COR-L47 (cell line): ENCODE measurements at places on chromosomes 3 and 15.

GRCh38 chr15:40248006-40248783 lies 9.3 kb downstream of the PAK6 start:
- no peak for DNase-seq

DNA sequence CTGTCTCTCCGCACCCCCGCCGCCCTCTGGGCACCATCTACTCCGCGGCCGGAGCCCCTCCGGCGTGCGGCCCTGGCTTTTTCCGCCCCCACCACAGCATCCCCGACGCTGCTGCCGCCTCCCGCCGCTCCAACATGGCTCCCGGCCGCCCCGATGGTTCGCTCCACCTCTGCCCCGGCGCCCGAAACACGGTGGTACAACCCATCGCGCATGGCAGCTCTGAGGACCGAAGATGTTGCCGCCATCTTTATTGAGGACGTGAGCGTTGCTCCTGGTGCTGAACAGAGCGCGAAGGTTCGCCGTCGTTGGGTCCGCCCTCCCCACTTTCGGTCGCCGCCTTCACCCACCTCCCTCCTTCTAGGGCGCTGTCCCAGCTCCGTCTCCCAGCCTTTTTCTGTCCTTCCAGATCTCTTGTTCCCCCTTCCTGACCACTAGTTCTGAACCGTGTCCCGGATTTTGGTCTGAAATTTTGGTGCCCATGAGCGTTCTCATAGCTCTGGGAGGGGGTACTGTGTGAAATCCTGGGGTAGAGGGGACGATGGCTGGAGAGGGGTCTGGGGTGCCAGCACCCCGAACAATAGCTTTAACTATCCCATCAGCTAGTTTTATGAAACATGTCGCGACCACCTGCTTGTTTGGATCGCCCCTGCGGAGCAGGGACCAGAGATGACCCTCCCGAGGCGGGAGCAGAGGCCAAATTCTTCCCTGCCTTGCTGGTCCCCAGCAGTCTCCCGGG lies at the start of gene CELSR3:
TSS of gene CELSR3 (minus strand) at position 134 of the 736 bp plus-strand sequence. CDS start 252 bp downstream, outside the sequence.
- DNase-seq = peak; percentile 77

- DNase-seq = peak; percentile 57
These were observed 65.2 kb downstream of the TPRA1 start for GRCh38 chr3:127525373-127525772.

- no peak for DNase-seq
These were observed 77.3 kb downstream of the RORA start for GRCh38 chr15:61151791-61152190.

- no peak for DNase-seq
These were observed 741.5 kb downstream of the EDEM1 start for GRCh38 chr3:5929027-5929426.

DNA sequence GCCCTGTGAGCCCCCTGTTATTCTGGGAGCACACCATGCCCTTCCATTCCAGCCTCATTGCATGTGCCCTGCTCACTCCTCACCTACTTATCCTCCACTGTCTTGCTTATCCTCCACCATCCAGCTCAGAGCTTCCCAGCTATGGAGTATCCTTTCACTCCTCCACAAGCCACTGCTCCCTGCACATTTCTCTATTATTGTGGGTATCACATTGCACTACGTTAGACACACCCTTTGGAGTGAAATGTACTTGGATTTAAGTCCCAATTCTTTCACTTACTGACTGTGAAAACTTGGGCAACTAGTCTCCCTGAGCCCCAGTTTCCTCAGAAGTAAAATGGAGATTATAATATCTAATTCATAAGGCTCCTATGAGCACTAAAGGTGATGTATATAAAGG lies 4.3 kb downstream of the MASP1 start:
- DNase-seq = no peak

DNA sequence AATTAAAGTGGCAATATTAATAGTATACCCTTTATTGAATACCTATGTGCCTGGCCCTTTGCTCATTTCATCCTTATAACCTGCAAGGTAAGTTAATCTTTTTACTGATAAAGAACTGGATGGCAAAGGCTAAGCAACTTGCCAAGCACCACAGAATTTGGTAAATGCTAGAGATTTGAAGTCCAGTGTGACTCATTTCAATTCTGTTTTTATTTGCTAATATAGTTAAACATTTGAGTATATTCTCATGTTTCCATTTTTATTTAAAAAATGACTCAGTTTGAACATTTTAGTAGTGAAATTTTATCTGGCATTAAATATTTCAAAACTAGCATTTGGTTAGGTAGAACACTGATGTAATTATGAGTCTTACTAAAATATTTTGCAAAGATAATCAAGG lies 11.3 kb downstream of the PFN2 start:
- no peak for DNase-seq

DNA sequence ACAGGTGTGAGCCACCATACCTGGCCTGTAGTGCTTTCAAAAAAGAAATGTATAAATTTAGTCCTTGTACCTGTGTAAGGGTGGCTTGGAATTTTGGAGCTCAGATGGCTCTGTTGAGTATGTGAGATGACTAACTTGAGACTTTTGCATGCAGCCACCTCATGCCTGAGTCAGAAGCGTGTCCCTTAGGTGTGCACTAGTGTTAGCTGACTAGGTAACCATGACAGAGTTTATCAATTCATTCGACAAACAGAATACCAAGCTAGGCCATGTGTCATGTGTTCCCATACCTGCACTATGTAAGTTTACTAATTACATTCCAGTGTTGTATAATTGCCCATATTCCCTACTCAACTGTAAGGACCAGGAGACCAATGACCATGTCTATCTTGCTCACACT lies 4.0 kb upstream of the ZNF639 start:
- DNase-seq = no peak

DNA sequence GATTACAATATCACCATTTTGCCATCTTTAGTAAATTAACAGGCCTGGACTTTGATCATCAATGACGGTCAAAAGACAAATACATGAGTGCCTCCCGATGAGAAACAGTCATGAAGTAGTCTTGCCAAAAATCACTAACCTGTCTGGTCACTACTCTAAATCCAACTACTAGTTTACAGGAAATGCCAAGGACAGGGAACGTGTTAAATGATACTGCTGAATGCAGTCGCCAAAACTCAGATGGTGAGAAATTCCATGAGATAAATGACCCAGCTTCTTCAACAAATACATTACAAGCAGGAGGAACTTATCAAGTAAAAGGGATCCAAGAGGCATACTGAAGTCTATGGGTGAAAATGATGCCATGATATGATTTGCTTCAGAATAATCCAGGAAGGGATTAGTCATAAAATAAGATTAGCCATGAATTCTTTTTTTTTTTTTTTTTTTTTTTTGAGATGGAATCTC lies 35.8 kb upstream of the ATP13A3 start:
- no peak for DNase-seq

- DNase-seq = no peak
These were observed 201.1 kb upstream of the LRRFIP2 start for GRCh38 chr3:37375184-37376127.

- DNase-seq = no peak
These were observed 92.7 kb downstream of the IL1RAP start for GRCh38 chr3:190606596-190606995.

- no peak for DNase-seq
These were observed 15.4 kb downstream of the MAPKBP1 start for GRCh38 chr15:41789662-41790061.
